Cerebellar nuclear complex (tissue), 1 donor: ENCODE measurements at places on chromosomes 4 and X.

- DNase-seq: no peak
Observed at GRCh38 chrX:70482300-70482699, 37.7 kb downstream of the DLG3 start.

DNA sequence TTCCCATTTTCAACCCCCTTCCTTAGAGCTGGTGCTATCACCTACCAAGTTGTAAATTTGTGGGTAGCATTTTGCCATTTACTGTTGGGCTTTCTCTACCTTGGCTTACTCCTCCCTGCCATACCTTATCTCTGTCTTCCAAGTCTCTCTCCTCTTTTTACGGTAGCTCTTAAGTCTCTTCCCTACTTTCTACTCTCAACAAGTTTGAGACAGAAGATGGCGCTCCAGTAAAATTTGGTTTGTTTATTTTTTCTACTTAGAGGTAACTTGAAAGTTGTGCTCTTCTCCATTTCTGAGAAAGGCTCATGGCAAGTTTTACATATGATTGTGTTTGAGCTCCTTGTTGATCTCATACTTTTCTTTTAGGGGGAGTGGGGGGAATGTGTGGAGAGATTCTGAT lies 1508.1 kb downstream of the TECRL start:
- DNase-seq: no peak

- DNase-seq: no peak
Observed at GRCh38 chr4:140014284-140014683, 139.7 kb downstream of the MAML3 start.

DNA sequence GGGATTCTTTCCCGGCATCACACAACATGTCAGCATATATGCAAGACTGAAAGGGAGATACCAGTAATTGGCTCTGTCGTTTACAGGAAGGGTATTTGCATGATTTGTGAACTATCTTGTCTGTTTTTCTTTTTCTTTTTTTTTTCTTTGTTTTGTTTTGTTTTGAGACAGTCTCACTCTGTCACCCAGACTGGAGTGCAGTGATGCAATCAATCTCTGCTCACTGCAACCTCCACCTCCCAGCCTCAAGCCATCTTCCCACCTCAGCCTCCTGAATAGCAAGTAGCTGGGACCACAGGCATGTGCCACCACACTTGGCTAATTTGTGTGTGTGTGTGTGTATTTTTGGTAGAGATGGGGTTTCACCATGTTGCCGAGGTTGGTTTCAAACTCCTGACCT lies 262.7 kb upstream of the F9 start:
- DNase-seq: no peak

- no peak for DNase-seq
Observed at GRCh38 chr4:55364691-55365344, 18.8 kb downstream of the SRD5A3 start.

GRCh38 chrX:44898411-44899221 lies 25.6 kb downstream of the KDM6A start:
- DNase-seq: no peak

GRCh38 chrX:39898147-39898546 lies 199.6 kb downstream of the BCOR start:
- no peak for DNase-seq

- no peak for DNase-seq
Observed at GRCh38 chrX:131725001-131725654, 181.3 kb downstream of the OR13H1 start.
